CD4-positive, CD25-positive, alpha-beta regulatory T cell (primary cell): ENCODE measurements at places on chromosomes 11 and 22.

DNA sequence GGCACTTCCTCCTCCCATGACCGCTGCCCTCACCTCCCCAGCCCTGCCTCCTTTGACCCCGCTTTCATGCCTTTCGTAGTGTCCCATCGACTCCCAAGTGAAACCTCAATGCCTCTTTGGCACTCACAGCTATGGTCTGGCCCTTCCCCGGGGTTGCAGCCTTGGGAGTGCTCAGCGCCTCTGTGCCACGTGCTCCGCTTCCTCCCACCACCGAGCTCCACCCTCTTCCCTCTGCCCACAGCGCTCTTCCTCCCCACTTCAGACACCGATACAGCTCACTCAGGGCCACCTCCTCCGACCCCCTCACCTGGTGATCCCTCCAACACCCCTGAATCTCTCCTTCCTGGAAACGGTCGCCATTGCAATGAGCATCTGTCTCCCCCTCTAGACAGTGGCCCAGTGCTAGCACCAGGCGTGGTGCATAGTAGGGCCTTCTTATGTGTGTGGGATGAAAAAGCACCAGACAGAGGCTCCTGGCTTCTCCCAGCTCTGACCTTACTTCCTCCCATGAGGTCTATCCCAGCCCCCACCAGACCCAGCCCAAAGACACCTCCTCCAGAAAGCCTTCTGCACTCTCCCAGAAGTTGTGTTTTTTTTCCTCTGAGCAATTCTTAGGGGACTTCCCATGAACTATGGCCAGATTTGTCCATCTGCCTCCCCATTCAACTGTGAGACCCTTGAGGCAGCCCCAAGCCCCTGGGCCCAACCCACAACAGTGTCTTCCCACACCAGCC lies 16.4 kb upstream of the SCGB1A1 start:
- no peaks in the 10 kb centered on the region for H3K27me3 ChIP-seq
- peaks cover 31% of the 10 kb centered on the region for H3K4me1 ChIP-seq
- peak; percentile 80 for DNase-seq

DNA sequence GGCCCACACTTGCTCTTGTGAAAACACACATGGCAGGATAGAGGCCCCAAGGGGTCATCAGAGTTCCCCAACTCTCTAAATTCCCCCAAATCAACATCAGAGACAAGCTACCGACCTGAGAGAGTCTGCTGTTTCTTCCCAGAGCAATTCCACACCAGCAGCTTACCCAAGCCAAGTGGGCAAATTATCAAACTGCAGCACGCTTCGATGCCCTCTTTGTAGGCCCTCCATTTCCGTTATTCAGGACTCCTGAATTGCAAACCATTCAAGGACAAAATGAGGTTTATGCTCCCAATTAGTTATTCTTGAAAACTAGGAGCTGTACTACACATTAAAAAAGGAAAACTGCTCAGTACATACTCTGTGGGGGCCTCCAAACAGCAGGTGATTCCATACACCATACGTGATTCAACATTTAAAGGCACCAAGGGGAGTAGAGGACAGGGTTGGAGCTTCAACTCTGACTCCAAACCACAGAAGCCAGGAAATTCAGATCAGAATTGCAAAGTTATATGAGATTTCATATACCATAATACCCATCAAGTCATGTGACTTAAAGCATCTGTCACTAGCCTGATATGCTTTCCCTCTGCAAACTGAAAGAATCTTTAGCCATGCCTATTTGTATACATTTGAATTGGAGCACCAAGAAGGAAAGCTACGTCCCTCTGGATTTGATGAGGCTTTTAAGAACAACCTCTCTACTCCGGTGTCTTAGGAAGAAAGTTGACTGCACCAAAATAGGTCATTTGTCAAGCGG lies 234.8 kb downstream of the CADM1 start:
- no peaks in the 10 kb centered on the region for H3K36me3 ChIP-seq
- peaks cover 3% of the 10 kb centered on the region for H3K27me3 ChIP-seq
- H3K4me3 ChIP-seq = no peak overlapping the region
- H3K27ac ChIP-seq = no peak overlapping the region
- no peaks in the 10 kb centered on the region for H3K4me1 ChIP-seq

DNA sequence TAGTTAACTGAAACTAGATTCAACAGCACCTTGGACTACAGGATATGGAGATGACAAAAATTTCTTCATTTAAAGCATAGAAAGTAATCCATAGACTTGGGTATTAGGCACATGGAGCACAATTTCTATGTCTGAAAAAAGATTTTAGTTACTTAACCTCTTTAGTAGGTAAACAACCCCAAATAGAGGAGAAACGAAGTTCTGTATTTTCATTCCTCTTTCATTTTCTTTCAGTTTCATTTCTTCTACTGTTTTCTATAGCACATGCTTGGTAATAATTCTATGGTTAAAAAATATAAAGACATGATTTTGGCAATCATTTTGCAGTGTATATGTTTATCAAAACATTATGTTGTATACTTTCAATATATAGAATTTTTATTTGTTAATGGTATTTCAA lies 99.5 kb downstream of the CASP12 start:
- DNase-seq = peak; percentile 53
- peak overlapping the region; percentile 56 for H3K27ac ChIP-seq
- H3K4me3 ChIP-seq = peak overlapping the region; percentile 93
- H3K4me1 ChIP-seq = peaks cover 23% of the 10 kb centered on the region

GRCh38 chr11:74468058-74468457 lies 709 bp upstream of the KCNE3 start:
- no peak for DNase-seq
- no peak overlapping the region for H3K4me3 ChIP-seq
- H3K4me1 ChIP-seq = no peaks in the 10 kb centered on the region
- H3K36me3 ChIP-seq = no peaks in the 10 kb centered on the region
- H3K27me3 ChIP-seq = peaks cover 12% of the 10 kb centered on the region
- no peak overlapping the region for H3K27ac ChIP-seq

GRCh38 chr11:92979176-92979575 lies 9.7 kb downstream of the MTNR1B start:
- H3K4me3 ChIP-seq = no peak overlapping the region
- no peak for DNase-seq
- H3K36me3 ChIP-seq = no peaks in the 10 kb centered on the region
- H3K27ac ChIP-seq = no peak overlapping the region
- H3K27me3 ChIP-seq = no peaks in the 10 kb centered on the region

DNA sequence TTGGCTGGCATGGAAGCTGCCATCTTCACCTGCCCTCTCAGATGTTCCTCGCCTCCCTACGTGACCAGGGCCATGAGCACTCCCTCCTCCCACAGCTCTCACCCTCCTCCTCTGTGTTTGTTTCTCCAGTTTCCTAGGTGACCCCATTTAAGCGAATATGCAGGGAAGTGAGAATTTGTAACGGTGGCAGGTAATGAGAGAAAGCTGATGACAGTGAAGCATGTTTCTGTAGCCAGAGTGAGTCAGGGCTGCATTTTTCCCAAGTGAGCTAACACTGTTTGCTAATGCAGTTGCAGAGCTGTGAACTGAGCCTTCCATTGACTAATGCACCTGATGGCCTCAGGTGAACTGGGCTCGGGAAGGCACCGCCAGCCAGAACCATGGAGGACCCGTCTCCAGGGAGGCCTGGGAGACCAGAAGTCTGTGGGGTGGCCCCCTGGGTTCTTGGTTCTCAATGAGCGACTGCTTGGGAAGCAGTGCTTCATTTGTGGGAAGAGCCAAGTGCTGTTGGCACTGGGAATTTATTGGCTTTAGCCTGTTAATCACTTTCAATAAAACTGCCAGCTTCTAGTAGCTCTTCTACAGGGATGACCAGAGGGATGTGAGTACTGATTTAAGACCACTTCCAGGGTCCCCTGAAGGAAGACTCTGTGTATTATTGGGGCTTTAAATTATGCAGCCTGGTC lies 64.5 kb downstream of the BARX2 start:
- H3K36me3 ChIP-seq = no peaks in the 10 kb centered on the region
- DNase-seq = no peak
- H3K4me1 ChIP-seq = no peaks in the 10 kb centered on the region
- no peaks in the 10 kb centered on the region for H3K27me3 ChIP-seq

DNA sequence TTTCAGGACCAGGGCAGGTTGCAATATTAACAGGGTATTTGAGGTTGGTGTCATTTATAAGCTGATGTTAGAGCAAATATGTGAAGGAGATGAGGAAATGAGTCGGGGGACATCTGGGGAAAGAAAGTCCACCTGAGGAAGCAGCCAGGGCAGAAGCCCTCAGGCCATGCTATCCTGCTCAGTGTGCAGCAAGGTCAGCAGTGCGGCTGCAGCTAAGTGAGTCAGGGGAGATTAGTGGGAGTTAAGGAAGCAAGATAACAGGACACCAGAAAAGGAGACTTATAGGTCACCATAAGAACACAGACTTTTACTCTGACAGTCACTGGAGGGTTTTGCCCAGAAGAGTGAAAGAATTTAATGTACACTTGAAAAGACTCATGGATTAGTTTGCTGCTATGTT lies 468.9 kb downstream of the NTM start:
- no peak overlapping the region for H3K27ac ChIP-seq
- no peaks in the 10 kb centered on the region for H3K4me1 ChIP-seq
- no peaks in the 10 kb centered on the region for H3K27me3 ChIP-seq
- DNase-seq = no peak

DNA sequence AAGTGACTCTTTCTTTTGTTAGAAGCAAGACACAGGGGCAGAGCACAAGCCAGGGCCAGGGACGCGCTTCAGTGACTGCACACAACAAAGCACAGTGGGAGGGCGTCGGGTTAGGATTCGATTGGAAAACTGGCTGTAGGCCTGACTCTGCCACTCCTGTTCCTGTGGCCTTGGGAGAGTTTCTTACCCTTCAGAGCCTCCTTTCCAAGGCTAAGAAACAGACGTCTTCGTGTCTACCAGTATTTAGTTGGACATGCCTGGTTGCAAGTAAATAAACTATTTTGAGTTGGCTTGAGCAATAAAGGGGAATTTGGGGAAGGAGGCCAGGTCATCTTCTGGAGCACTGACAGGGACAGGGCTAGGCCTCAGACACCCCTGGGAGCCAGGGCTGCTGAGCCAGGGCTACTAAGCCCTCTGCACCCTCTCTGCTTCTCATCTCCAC lies 549.1 kb downstream of the INSC start:
- no peaks in the 10 kb centered on the region for H3K27me3 ChIP-seq
- H3K4me1 ChIP-seq = no peaks in the 10 kb centered on the region
- H3K27ac ChIP-seq = no peak overlapping the region
- no peaks in the 10 kb centered on the region for H3K36me3 ChIP-seq
- H3K4me3 ChIP-seq = no peak overlapping the region

DNA sequence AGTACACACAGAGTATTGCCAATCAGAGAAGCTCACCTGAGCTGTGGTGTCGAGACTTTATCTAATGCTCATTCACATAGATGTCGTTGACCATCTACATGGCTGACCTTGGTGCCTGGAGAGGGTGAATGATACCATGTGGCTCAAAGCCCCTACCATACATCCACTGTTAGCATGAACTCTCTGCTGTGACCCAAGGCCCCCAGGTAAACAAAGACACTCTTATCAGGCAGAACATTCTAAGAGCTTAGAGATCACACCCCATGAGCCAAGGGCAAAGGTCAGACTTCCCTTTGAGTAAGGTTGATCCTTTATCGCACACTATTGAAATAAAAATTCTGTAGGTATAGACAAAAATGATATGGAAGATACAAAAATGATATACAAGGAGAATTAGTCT lies 15.0 kb upstream of the PIWIL3 start:
- no peak overlapping the region for H3K4me3 ChIP-seq
- H3K36me3 ChIP-seq = no peaks in the 10 kb centered on the region
- H3K27ac ChIP-seq = no peak overlapping the region
- no peaks in the 10 kb centered on the region for H3K27me3 ChIP-seq
- no peaks in the 10 kb centered on the region for H3K4me1 ChIP-seq

DNA sequence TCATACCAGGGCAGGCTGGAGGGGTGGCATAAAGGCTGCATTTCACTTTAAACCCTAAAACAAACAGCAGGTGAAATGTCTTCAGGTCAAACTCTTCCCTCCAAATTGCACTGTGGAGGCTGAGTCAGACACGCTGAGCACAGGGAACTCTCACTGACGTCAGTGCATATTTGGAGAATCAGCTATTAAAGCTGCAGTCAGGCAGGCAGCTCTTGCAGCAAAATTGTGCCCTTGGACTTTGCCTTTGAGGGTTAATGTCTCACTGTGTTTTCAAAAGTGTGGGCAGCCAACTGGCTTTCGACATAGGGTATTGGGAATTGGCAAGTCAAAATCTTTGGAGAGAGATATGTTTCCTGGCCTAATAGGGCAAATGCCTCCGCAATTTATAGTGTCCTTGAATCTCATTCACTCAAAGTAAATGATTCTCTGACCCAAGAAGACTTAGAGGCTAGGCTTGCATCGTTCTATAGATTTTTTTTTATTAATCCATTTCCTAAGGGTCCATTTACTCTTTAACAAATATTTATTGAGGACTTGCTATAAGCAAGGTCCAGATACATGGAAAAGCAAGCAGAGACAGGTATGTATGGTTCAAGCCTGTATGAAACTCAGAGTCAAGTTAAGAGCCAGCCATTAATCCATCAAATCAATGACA lies 27.7 kb upstream of the SMCO4 start:
- H3K4me1 ChIP-seq = no peaks in the 10 kb centered on the region
- H3K27me3 ChIP-seq = peaks cover 5% of the 10 kb centered on the region
- no peaks in the 10 kb centered on the region for H3K36me3 ChIP-seq
- DNase-seq = no peak
- no peak overlapping the region for H3K4me3 ChIP-seq
